ENCODE measurements at places on chromosomes 4 and X.

DNA sequence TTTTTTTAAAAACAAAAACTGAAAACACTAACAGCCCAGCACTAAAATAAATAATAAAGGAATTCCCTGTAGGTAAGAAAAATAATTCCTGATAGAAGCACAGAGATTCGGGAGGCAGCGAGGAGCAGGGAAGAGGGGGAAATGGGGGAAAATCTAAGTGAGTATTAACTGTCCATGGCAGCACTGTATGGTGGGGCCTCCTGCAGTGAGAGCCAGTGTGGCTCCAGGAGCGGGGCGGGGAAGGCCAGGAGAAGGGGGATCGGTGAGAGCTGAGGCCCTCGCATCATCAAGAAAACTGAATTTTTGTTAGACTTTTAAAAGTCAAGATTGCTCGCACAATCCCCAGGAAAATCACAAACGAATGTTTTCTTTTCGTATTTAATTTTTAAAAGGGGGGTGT, 14.1 kb downstream of the RNF212 start:
- DNase-seq, result no peak

- DNase-seq, result no peak
Measured at GRCh38 chr4:74546057-74546456, 101.1 kb downstream of the AREG start.

GRCh38 chr4:93199492-93199891, 629.1 kb upstream of the ATOH1 start:
- DNase-seq, result no peak

DNA sequence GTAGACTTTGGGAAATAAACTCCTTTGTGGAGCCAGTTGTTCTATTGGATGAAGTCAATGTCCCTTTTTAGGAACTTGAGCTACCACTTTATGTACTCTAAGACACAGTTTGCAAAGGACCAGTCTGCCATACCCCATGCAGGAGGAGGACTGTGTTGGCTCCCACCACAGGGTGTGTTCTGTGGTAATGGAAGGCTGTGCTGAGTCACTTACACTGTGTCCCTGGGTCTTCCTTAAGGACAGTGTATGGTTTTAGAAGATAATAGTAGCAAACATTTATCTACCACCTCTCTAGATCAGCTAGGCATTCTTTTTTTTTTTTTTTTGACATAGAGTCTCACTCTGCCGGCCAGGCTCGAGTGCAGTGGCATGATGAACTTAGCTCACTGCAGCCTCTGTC, 184.0 kb upstream of the PGRMC2 start:
- DNase-seq, result no peak

DNA sequence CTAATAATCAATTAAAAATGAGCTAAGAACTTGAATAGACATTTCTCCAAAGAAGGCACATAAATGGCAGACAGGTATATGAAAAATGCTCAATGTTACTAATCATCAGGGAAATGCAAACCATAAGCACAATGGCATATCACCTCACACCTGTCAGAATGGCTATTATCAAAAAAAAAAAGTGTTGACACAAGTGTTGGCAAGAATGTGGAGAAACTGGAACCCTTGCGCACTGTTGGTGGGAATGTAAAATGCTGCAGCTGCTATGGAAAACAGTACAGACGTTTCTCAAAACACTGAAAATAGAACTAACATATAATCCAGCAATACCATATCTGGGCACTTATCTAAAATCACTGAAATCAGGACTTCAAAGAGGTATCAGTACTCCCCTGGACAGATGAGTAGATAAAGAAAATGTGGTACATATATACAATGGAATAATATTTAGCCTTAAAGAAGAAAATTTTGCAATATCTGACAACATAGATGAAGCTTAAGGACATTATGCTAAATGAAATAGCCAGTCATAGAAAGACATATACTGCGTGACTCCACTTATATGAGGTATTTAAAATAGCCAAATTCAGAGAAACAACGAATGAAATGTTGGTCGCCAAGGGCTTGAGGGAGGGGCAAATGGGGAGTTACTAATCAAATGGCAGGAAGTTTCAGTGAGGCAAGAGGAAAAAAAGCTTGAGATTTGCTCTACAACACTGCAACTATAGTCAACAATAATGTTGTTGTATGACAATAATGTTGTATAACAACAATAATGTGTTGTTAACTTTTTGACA, 175.5 kb downstream of the WDFY3 start:
- DNase-seq, result no peak

DNA sequence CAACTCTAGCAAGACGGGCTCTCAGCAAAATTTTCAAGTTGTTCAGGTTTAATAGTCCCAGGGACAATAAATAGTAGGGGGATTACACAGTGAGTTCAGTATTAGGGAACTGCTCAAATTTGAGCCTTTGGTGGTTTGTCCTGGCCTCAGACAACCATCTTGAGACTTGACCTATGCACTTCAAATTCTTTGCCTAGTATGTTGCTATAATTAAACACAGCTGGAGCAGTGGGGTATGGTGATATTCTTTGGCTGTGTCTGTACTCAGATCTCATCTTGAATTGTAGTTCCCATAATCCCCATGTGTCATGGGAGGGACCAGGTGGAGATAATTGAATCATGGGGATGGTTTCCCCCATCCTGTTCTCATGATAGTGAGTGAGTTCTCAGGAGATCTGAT, 43.3 kb upstream of the TEX13A start:
- no peak for DNase-seq

GRCh38 chrX:8988446-8988845, 45.5 kb downstream of the FAM9B start:
- DNase-seq, result no peak

DNA sequence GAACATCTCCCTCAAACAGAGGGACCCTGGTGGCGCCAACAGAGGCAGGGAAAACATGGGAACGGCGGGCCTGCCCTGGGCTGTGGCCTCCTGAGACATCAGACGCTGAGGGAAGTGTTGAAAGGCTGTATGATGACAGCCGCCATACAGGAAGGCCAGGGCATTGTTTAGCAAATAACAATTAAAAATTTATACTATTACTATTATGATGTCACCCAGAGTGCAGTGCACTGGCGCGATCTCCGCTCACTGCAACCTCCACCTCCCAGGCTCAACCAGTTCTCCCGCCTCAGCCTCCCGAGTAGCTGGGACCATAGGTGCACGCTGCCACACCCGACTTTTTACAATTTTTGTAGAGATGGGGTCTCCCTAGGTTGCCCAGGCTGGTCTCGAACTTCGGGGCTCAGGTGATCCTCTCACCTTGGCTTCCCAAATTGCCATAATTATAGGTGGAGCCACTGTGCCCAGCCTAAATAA, 54.6 kb downstream of the CPZ start:
- DNase-seq, result no peak

GRCh38 chr4:81663368-81663767, 191.7 kb upstream of the RASGEF1B start:
- no peak for DNase-seq

DNA sequence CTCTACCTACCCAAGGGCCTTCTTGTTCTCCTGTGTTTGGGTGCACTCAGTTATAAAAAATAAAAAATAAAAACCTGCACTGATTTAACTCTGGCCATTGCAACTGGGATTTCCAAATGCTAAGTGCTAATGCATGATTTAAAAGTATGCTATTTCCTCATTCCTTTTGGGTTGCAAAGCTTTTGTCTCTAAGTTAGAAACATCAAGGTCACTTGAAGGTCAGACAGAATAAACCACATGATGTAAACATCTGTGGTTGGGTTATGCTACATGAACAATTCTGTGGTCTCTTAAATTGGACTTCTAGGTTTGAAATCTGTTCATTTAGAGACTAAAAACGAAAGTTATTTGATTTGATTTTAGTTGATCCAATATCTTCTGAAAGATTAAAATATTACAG, 1547.4 kb upstream of the TENM3 start:
- no peak for DNase-seq

DNA sequence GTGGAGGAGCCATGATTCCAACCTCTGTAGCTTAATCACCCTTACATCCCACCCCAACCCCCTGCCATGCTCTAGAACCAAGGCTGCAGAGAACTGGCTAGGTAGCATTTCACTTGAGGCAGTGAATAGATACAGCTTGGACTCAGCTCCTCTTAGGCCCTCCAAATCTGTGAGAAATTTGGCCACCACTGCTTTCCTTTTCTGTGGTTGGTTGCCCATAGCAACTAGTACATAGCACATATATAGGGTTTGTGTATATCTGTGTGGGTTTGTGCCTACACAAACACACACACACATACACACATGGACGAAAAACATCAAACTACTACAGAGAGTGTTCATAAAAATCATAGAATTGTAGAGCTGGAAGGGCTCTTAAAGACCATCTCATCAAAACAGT, 52.0 kb upstream of the CCDC160 start:
- no peak for DNase-seq

- DNase-seq, result no peak
Measured at GRCh38 chrX:340641-341423, 22.2 kb upstream of the GTPBP6 start.

GRCh38 chrX:38452603-38453002, 100.2 kb downstream of the OTC start:
- no peak for DNase-seq

DNA sequence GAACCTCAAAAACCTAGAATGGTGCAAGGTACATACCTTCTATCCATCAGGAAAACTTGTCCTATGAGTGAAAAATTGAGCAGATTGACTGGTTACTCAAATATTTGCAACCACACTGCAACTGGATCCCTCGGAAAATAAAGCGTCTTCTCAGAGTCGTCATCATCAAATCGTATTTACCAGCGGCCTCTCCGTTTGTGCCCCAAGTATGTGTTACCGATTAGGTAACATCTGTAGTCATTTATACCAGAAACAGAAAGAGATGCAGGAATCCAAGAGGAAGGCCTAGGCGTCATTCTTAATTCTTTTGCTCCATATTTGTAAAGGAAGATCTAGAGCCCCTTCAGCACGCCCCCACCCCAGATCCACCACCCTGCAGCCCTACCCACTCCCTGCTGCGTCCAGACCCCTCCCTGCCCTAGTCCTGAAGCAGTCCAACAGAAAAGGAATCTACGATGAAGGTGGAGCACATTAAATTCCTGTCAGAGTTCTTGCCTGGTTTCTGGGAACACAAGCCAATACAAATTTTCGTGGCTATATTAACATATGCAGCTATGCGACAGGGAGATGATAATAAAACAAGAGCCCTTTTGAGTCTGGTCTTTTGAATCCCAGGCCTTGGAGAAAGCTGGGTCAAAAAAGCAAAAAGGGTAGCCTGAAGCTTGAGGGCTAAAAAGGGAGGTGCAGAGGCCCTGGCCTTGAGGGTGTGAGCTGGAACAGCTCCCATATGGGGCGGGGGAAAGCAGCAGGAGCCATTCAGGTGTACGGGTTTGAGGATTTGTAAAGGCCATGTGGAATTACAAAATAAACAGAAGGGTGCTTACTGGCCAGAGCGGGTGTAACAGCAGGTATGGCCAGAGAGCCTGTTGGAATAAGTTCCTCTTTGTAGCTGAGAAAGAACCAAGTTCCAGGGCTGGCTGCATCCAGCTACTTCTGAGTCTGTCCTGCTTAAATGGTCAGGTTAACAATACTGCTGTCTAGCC, 77.0 kb downstream of the ZNF827 start:
- no peak for DNase-seq

DNA sequence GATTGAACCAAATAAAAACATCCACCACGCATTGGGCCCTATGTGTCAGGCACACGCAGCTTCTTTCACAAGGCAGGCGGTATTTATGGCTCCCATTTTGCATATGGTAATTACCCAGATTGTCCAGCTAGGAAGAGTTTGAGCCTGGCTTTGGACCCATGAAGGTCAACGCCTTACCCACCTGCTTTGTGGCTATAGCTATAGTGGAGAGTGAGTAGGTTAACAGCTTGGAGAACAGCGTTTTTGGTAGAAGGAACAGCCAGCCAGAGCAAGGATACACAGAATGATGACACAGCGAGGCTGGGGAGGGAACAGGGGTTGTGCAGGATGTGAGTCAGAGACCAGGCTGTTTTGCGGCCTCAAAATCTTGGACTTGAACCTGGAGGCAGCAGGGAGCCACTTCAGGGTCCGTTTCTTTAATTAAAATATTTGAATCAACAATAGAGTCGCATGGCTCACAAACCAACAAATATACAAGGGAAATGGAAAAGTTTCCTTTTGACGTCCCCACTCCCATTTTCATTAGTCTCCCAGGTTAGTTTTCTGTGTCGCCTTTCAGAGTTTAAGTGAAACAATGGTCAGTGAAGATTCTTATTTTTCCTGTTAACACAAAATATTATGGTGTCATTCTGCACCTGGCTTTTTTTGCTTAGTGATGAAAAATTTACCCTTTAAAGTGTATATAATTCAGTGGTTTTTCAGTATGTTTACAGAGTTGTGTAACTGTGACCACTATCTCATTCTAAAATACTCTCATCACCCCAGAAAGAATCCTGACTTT, 118.2 kb upstream of the STX18 start:
- DNase-seq, result no peak

DNA sequence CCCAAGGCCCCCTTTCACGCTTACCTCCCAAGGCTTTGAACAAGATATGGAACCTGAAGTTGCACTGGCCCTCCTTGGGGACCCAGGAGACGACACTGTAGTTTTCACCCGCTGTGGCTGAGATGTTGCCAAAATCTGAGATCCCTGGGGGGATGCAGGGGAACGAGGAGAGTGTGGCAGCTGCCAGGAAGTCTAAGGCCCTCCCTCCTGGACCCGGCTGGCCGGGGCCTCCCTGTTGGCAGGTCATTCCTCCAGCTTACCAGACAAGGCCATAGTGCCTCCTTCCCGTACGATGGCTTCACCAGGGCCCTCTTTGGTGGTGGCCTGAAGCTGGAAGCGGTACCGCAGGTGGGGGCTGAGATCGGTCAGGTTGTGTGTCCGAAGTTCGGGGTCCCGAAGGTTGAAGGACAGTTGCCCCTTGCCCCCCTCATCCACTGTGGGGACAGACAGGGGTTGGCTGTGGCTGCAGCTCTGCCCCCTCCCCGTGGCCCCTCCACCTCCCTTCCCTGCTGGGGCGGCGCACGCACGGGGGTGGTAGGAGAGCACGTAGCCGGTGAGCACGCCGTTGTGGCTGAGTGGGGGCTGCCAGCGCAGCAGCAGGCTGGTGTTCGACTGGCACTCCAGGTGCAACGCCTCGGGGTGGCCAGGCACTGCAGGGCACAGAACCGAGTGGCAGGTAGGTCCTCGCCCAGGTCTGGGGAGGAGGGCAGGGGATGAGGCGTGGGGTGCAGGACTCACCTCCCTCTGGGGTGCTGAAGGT, 21.2 kb downstream of the L1CAM start:
- no peak for DNase-seq

- no peak for DNase-seq
Measured at GRCh38 chr4:4862071-4862551, 2.6 kb downstream of the MSX1 start.

DNA sequence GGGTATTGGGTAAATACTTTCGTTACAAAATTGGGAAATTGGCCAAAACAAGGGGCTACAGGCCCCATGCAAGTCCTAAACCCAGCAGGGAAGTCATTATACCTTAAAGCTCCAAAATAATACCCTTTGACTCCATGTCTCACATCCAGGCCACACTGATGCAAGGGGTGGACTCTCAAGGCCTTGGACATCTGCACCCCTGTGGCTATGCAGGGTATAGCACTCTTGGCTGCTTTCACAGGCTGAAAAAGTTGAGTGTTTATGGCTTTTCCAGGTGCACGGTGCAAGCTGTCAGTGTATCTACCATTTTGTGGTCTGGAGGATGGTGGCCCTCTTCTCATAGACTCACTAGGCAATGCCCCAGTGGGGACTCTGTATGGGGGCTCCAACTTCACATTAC, 326.5 kb downstream of the TEX13C start:
- DNase-seq, result no peak

- DNase-seq, result no peak
Measured at GRCh38 chr4:125911058-125911457, 596.3 kb downstream of the FAT4 start.
